ENCODE measurements at places on chromosomes 5 and 9.

GRCh38 chr5:51665251-51665593, 282.0 kb downstream of the ISL1 start:
- DNase-seq = no peak

- no peak for DNase-seq
Measured at GRCh38 chr5:6525910-6526309, 77.3 kb downstream of the UBE2QL1 start.

GRCh38 chr5:144125163-144125726, 45.2 kb downstream of the YIPF5 start:
- no peak for DNase-seq

- no peak for DNase-seq
Measured at GRCh38 chr9:88251903-88252302, 113.6 kb upstream of the SPATA31C2 start.

GRCh38 chr5:74446725-74447241, 193.7 kb downstream of the ENC1 start:
- DNase-seq = no peak

DNA sequence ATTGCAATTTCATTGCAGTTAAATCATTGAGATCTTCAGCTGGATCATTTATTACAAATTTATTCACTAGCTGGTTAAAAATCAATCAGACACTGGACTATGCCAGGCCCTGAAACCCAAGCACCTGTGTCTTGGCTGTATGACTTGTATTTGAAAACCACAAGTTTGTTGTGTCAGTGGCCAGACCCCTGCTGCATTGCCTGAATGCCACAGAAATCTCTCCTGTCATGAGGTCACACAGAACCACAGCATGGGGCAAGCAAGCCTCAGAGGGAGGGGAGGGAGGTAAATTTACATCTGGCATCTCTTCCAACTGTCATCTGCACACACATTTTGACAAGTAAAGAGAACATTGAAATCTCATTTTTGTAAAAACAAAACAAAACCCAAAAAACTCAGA, 90.0 kb downstream of the ARRDC3 start:
- no peak for DNase-seq

DNA sequence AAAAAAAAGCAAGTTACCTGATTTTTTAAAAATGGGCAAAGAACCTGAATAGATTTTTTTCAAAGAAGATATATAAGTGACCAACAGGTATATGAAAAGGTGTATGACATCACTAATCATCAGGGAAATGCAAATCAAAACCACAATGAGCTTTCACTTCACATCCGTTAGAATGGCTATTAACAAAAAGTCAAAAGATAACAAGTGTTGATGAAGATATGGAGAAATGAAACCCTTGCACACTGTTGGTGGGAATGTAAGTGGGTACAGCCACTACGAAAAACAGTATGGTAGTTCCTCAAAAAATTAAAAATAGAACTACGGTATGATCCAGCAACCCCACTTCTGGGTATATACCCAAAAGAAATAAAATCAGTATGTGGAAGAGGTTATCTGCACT, 134.8 kb downstream of the UGCG start:
- DNase-seq = no peak

DNA sequence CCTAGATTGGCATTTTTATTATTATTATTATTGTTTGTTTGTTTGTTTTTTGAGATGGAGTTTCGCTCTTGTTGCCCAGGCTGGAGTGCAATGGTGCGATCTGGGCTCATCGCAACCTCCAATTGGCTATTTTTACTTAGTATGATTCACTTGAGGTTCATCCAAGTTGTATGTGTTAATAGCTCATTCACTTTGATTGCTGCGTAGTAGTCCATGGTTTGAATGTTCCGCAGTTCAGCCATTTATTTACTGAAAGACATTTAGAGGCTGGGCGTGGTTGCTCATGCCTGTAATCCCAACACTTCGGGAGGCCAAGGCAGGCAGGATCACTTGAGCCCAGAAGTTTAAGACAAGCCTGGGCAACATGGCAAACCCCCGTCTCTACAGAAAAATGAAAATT, 22.6 kb upstream of the MELK start:
- DNase-seq = no peak

- DNase-seq = no peak
Measured at GRCh38 chr9:36623280-36623679, 50.6 kb downstream of the MELK start.

GRCh38 chr9:116576386-116576785, 110.7 kb upstream of the TRIM32 start:
- no peak for DNase-seq

- DNase-seq = no peak
Measured at GRCh38 chr5:159764283-159765134, 151.8 kb upstream of the ADRA1B start.

GRCh38 chr5:135460246-135461033, 8.3 kb upstream of the TIFAB start:
- no peak for DNase-seq

- DNase-seq = no peak
Measured at GRCh38 chr5:178649580-178649979, 22.7 kb upstream of the CLK4 start.

GRCh38 chr9:122370303-122370702, 521 bp upstream of the PTGS1 start:
- no peak for DNase-seq

GRCh38 chr9:114033397-114034103, 44.5 kb downstream of the AMBP start:
- no peak for DNase-seq

DNA sequence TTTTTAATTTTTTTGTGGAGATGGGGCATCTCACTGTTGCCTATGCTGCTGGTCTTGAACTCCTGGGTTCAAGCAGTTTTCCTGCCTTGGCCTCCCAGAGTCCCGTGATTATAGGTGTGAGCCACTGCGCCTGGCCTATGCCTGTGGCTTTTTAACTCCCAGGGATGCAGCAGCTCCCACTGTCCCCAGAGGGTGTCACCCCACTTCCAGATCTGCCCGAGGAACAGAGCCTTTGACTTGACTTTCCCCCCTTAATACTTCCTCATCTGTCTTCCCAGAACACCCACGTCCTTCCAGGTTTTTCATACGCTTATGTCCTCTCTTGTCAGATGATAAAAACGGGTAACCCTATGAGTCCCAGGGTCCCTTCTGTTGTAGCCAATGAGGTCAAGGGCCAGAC, 7.6 kb upstream of the PRRC2B start:
- no peak for DNase-seq

DNA sequence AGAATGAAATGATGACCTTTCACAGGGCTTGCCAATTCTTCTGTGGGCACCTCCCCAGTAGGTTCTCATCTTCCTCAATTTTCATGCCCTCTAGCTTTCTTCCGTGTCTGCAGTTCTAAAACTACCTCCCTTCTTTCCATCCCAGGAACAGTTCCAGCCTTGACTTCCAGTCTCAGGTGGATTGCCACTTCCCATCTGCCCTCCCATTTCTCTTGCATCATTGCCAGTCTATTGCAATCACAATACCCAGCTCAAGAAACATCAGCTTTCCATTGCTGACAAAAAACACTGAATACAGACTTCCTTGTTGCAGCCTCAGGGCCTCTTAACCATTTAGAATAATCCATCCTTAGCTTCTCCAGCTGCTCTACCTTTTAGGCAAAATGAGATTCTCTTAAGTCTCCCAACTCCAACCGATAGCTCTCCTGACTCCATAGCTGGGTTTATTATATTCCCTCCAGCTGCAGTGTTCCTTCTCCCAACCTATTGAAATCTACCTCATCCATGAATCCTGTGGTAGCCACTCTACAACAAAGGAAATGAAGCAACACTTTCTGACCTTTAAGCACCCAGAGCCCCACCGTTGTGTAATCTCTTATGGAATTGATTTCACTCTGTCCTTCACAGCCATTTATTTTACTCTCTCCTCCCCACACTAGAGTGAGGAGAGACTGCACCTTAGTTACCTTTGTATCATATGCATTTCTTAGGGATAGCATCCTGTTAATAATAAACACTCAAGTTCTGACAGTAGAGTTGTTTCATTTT, 75.6 kb upstream of the PCA3 start:
- no peak for DNase-seq

- DNase-seq = no peak
Measured at GRCh38 chr9:126692759-126693427, 79.2 kb downstream of the LMX1B start.

DNA sequence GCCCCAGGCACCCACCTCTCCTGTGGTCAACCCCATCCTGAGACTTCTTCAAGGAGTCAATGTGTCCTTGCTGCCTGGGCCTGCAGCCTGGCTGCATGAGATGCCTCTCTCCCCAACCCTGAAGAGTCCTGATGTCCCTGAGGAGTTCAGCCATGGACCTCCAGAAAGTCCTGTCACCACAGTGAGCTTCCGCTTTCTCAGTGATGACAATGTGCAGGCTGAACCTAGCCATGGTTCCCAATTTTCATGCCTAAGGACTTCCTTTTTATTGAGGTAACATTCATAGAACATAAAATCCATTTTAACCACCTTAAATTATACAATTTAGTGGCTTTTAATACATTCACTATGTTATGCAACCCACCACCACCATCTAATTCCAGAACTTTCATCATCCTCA, 29.1 kb downstream of the DAP start:
- DNase-seq = no peak

- DNase-seq = no peak
Measured at GRCh38 chr9:104808035-104808614, 44.2 kb downstream of the NIPSNAP3B start.

GRCh38 chr5:167764641-167765289, 526.7 kb upstream of the WWC1 start:
- DNase-seq = no peak

DNA sequence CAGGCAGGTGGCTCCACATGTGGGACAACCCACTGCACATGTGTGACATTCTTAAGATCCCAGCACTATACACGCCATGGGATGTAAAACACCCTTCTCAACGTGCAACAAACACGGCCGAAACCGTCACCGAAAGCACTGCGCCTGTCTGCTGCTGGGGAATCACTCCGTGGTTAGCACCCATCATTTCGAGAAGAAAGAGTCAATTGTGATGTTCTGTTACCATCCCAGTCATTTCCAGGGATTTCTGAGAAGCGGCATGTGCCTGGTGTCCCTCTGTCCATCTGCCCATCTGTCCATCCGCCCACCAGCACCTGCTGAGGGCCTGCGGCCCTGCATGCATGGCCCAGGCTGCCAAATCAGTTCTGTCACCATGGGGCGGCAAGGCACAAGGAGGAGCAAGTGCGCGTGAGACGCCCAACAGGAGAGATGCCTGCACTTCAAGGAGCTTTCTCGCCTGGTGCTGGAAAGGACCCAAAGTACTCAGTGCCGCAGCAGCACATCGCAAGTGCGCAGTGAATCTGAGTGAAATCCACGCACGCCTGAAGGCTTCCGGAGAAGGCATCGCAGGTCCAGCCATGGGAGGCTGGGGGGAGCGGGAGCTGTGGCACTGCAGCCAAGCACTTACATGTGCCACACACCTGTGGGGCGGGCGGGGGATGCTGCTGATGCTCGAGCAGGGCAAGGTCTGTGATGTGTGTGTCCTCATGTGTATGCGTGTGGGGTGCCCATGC, 38.0 kb downstream of the VAV2 start:
- no peak for DNase-seq

DNA sequence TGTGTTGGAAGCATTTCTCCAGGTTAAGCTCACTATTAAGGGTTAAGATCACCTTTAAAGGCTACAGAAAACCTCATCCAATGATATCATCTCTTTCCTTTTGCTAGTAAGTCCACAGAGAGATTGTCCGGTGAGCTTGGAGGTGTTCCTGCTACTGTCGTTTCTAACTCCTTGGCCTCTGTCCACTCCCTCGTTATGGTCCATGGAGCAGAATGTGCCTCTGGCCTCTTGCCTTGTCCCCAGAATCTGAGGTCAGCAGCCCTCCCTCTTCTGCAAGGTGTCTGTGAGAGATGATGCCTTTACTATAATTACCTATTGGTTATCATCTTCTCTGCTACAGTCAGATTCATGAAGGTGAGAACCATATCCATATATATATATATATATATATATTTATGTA, 15.0 kb downstream of the ORM2 start:
- no peak for DNase-seq
